Stimulated activated CD4-positive, alpha-beta T cell treated with anti-CD3 and anti-CD28 coated beads, Interleukin-15, amount 100 ng/mL, for 1 hour (primary cell): ENCODE measurements at places on chromosomes 5 and 9.

GRCh38 chr5:173961418-173961817, 27.6 kb upstream of the C5orf47 start:
- no peak for DNase-seq

DNA sequence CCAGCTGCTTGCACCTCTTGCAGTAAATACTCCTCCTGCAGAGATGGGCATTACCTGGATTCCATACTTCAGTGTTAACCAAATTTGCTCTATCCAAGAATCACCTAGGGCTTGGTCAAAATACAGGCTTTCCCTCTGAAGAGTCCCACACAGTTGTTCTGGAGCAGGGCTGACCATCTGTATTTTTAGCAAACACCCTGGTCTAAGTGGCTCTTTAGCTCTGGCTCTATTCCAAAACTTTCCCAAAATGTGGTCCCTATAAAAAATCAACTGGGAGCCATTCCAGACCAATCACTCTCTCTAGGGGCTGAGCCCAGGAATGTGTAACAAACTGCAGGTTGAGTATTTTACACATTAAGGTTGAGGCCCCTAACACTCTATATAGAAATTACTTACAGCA, 153.7 kb downstream of the SPOCK1 start:
- no peak for DNase-seq

GRCh38 chr5:143398053-143398355, 5.5 kb downstream of the NR3C1 start:
- no peak for DNase-seq

- DNase-seq: no peak
These were observed at the start of gene PCDHGA5 for GRCh38 chr5:141363952-141364660. Gene PCDHGA5, plus strand, starts transcription at chr5:141364162. Its CDS starts 169 bp downstream, at chr5:141364331.

DNA sequence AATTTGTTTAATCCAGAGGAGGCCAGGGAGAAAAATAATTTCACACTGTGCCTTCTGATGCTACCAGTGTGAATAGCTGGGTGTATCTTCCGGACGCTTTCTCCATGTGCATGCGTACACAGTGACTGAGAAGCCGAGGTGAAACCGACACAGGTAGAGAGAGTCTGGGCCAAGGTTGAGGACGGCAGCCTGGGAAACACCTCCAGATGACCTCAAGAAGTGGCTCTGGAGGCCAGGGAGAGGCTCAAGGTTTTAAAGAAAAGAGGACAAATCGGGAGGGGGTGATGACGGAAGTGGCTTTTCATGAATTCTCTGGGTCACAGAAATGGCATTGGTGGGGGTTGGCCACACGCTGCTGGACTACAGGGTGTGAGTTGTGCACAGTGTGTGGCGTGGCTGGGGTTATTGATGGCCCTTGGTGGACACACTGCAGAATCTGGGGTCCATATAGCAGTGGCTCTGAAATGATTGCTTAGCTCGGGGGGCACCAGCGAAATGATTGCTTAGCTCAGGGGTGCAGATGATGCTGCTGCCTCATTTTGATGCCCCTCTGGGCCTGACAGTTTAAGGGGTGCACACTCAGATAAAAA, 34.1 kb upstream of the LRRC14B start:
- no peak for DNase-seq

- no peak for DNase-seq
These were observed 16.3 kb upstream of the VLDLR start for GRCh38 chr9:2605246-2605645.

DNA sequence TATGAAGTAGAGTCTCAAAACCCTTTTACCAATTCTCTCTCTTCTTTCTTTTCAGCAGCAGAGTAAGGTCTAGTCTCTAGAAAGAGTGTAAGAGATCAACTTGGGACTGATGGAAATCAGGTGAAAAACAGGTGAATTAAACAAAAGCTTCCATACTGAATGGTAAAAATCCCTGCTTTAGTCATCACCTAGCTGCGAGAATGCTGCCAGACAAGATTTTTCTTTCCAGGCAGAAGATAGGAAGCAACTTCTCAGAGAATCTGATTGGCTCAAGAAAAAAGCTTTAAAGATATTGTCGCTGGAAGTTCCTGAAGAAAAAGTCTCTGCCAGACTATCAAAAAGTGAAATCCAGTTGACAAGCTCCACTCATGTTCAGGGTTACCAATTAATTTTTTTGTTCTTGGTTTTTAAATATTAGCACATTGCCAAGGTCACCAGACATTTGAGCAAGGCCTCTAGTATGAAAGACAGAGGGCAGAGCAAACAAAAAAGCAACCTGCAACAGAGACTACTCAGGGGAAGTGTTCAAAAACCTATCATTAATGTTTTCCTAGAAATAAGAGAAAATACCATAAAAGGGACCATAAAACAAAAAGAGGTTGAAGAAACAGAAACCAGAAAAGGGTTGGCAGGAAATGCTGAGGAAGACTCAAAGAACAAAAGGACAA, 9.3 kb downstream of the CDO1 start:
- DNase-seq: no peak

- no peak for DNase-seq
These were observed 90.0 kb upstream of the PLPPR1 start for GRCh38 chr9:100938507-100938906.

DNA sequence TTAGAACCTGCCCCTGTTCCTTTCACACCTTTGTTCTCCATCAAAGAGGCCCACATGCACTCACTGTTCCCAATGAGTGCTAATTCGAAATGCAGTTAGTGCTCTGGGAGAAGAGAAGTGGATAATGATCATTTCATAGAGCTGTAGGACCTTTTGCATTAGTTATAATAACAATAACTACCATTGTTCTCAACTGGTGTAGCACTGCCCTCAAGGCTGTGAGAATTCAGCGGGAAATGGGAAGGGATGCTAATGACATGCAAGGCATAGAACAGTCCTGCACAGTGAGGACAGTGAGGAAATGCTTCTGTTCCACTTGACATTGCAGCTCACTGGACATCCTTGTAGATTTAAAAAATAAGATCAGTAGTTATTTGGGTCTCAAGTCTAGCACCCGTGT, 187.4 kb downstream of the FBXL7 start:
- no peak for DNase-seq

- DNase-seq: no peak
These were observed 963.0 kb upstream of the DMAC1 start for GRCh38 chr9:8762479-8763085.

GRCh38 chr5:6466975-6467567, 18.4 kb downstream of the UBE2QL1 start:
- no peak for DNase-seq

DNA sequence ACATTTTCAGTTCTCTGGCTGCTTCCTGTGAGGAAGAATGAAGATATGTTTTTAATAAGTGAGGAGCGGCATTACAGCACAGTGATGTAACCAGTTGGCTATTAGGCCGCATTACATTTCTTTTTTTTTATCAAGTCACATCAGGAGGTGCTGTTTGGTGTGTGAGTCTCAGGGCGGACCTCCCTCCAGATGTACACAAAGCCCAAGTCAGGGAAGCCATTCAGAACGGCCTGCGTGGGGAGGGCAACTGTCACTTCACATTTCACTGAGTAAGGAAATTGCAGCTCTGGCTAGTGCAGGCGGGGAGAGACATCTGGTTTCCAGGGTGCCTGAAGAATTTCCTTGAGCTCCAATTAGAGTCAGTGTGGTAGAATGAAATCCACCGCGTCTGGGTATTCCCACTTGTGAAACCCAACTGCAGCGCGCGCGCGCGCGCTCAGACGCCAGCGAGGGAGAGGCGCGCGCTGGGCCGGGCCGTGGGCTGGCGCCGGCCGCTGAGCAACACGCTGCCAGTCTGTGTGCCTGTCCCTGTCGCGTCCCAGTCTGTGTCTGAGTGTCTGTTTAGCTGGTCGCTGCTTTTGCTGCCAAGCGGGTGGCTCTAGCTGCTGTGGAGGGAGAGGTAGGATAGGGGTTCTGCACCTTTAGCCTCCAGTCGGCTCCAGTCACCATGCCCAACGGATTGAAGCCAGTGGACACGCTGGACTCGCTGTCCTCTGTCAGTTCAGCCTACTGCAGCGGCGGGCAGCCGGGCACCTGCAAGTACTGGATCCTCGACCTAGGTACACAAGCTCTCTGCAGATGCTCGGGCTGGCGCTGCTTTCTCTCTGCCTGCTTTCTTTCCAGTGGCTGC, 140.8 kb upstream of the OTULINL start:
- DNase-seq: no peak

- no peak for DNase-seq
These were observed 20.1 kb upstream of the HMCN2 start for GRCh38 chr9:130245474-130245873.

GRCh38 chr9:137439158-137439714, 1.9 kb downstream of the ENTPD8 start:
- no peak for DNase-seq

DNA sequence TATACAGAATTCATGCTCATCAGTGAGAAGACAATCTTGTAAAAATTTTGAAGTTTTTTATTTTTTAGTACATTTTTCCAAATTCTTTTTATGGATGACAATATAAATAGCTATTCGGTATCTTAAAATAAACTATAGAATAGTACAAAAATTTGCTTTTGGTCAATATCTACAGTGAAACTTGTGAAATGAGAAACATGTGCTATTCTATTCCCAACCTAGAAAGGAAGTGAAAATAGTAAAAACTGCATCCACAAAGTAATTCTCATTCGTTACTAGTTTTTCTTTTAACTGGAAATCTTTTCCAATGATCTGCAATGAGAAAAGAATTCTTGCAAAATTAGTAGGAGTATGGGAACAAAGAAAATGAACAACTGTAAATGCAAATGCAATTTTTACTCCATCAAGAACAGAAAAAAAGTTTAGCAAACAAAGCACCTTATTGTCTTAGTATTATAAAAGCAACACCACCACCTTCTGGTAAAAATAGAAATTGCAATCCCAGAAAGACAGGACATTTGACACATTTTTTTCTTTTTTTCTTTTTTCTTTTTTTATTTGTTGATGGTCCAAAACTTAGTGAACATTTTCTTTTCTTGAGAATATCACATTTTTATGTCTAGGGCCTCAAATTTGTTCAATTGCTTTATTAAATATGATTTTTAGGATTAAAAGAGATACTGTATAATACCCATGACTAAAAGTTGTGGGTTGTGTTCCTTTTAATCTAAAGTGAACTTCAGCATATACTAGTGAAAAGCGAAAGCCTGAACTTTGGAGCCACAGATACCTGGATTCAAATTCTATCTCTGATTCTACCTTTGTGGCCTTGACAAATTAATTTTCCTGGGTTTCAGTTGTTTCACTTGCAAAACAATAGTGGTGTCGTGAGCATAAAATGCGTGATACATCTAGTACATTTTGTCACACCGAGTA, 72.3 kb downstream of the SLCO4C1 start:
- no peak for DNase-seq

DNA sequence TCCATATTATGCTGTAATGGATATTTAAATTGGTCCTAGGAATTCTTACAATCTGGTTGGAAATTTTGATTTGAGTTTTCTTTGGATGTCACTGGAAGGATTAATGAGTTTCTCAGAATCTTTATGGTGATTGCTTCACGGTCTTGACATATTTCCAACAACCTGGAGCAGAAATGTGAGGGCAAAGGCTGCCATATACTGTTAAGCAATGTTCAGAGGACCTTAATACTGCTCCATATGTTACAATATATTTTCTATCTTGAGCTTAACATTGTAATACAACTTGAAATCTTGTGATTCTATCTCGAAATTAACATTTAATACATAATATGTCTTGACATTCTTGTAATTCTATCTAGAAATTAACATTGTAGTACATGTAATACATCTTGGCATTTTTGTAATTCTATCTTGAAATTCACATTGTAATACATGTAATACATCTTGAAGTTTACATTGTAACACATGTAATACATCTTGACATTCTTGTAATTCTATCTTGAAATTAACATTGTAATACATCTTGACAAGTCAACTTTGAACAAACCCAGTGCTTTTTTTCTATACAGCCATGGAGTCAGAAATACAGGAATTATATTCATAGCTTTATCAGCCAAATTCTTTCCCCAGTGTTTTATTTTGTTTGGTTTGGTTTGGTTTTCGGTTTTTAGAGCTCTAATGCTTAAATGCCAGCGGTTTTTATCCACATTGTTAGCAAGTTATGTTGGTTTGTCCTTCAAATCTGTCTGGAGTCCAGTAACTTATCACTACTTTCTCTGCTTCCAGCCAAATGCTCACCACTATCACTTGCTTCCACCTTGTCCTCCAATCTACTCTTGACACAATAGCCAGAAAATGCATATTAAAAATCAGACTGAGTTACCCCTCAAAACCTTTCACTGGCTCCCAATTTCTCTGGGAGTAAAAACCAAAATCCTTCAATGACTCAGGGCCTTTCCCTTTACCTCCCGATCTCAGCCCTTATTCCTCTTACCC, 3.0 kb upstream of the TUT7 start:
- DNase-seq: no peak

DNA sequence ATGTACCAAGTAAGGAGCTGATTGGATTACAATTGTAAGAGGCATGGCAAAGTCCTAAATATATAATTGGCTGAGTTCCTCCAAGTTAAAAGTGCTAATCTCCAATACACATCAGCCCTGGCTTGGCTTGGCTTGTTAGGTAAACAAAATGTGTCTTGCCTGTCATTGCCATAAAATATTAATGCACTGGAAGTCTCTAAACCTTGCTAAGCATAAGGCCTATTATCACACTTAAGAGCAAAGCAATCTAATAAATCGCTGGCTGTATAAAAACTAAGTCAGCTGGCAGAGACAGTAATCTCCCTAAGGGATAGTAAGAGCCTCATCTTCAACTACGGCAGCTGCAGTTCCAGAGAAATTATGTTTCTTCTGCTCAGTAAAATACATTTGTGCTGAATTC, 418.6 kb upstream of the GRAMD2B start:
- DNase-seq: no peak

GRCh38 chr9:105074491-105074890, 146.5 kb upstream of the ABCA1 start:
- DNase-seq: no peak

DNA sequence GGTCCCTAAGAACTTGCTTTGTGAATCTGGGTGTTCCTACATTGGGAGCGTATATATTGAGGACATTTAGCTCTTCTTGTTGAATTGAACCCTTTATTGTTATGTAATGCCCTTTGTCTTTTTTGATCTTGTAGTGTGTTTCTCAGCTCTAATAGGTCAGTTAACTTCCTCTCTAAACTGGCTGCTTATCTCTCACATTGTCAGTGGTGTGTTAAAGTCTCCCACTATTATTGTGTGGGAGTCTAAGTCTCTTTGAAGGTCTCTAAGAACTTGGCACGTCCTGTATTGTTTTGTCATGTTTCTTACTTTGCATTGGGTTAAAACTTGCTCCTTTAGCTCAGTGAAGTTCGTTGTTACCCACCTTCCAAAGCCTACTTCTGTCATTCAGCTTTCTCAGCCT, 36.2 kb downstream of the RIC1 start:
- no peak for DNase-seq

GRCh38 chr5:152372875-152373274, 32.2 kb downstream of the NMUR2 start:
- no peak for DNase-seq

GRCh38 chr5:178777520-178777919, 47.1 kb upstream of the ZNF354A start:
- no peak for DNase-seq

- no peak for DNase-seq
These were observed 390.0 kb downstream of the ENC1 start for GRCh38 chr5:74250304-74251102.

DNA sequence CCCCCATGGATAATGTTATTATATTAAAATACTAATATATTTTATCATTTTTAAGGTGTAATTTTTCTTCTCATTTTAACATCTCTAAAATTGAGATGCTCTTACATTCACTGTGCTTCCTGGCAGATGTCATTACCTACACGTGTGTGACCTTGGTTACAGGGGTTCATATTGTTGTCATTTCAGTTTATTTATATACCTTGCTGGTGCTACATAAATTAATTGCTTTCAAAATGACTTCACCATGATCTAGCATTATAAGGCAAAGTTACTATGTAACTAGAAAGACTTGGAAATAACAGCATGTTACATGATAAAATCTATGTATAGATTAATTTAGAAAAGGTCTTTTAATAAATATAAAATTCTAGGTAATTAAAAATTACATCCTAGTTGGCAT, 60.9 kb downstream of the ARHGEF28 start:
- no peak for DNase-seq
